ENCODE measurements at places on chromosomes 3 and 15.

DNA sequence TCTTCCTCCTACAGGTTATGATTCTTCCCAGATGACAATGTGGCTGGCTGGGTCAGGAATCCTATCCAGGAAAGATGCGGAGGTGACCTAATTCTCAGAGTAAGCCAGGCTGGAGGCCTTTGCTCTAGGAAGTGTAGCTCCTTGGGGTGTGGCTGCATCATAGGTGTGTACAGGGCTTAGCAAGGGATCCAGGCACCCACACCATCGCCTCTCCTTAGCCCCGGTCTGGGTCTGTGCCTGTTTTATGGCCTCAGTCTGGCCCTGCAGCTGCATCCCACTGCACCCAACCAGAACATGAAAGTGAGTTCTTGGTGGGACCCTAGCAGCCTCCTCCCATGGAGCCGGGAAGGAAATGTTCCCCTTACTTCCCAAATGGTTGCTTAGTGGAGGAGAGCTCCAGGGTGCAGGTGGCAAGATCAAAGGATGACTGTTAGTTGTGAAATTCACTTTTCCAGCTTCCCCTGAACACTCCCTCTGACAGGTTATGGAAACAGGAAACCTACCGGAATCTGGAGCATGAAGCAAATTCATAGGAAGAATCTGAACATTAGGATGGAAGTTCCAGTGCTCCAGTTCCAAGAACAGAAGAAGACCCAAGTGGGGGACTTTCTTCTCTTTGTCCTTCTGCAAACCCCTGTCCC is 2.7 kb upstream of the AMOTL2 start:
- no peak for DNase-seq

DNA sequence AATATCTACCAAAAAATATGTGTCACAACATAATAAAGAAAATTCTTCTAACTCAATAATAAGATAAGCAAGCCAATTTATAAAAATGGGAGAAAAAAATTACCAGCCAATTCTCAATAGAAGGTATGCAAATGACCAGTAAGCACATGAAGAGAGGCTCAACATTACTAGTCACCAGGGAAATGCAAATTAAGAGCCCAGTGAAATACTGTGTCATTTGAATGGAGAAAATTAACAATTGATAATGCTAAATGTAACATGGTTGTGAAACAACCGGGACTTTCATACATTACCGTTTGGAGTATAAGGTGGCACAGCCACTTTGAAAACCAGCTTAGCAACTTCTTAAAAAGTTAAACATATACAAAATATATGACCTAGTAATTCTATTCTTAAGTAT is 460.7 kb downstream of the IGSF11 start:
- DNase-seq = no peak

DNA sequence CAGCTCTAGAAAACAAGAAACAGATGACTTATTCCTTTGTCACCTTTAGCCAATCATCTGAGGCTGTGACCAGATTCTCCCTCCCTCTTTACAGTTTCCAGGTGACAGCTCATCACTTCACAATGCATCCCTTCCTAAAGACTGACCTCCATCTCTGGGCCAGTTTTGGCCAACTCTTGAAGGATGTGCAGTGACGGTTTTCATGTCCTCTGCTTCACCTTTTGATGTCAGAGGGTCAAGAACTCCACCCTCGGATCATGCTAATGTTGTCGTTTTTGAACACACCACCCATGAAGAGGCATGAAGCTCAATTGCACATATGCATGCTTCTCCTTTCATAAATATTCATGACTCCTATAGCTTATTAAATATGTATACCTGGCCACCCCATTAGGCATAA is 161.2 kb upstream of the SYNPR start:
- no peak for DNase-seq

DNA sequence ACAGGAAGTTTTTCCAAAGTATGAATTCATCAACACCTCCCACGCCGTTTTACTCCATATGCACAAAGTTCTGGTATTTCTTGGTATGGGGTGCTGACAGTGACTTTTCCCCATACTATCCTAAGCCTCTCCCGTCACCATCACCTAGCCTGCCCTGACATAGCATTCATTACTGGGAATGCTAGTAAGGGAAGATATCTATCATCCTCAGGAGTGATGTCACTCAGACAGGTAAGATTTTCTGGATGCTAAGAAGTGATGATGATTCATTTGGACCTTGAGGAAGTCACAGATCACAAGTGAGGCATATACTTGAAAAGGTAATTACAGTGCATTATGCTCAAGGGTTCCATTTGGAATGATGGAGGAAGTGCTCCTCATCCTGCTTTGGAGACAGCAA is 355.1 kb upstream of the STAC start:
- no peak for DNase-seq

- no peak for DNase-seq
These were observed 106.4 kb downstream of the MFSD1 start for GRCh38 chr3:158908187-158908734.

DNA sequence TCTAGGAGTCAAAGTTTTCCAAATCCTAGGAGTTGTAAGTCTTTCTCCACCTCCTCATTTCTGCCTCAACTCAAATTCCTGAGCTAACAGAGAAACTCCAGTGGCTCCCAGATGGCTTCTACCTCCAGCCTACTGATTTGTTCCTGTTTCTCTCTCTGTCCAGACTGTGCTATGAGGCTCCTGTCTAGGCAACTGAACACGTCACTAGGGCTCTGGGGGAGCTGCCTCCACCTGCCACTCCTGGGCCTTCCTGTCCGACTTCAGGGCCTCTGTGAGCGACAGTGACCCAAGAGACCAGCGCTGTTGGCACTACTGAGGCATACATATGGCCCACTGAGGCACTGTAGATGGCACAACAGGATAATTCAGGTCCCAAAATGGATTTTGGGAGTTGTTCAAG is 71.4 kb downstream of the EXOG start:
- DNase-seq = no peak

GRCh38 chr3:177792311-177793030 is 595.2 kb upstream of the TBL1XR1 start:
- no peak for DNase-seq

DNA sequence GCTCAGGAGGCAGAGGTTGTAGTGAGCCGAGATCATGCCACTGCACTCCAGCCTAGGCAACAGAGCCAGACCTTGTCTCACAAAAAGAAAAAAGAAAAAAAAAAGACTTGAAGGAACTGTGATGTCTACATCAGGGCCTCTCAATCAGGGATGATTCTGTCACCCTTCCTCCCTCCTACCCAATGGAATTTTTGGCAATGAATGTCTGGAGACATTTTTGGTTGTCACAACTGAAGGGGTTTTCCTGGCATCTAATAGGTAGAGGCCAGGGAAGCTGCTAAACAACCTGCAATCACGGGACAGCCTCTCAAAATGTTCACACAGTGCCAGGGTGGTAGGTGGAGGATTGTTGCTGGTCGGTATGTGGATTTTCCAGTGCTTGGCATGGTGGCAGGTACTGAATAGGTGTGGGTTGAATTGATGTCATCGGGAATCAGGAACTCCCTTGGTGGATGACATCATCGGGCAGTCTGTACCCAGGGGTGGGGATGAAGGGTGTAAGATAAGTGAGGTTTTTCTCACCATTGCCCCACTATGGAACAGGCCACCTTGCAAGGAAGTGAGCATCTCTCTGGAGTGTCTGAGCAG is 71.3 kb downstream of the MESD start:
- no peak for DNase-seq

- DNase-seq = no peak
These were observed 81.1 kb upstream of the NEO1 start for GRCh38 chr15:72970933-72971760.

DNA sequence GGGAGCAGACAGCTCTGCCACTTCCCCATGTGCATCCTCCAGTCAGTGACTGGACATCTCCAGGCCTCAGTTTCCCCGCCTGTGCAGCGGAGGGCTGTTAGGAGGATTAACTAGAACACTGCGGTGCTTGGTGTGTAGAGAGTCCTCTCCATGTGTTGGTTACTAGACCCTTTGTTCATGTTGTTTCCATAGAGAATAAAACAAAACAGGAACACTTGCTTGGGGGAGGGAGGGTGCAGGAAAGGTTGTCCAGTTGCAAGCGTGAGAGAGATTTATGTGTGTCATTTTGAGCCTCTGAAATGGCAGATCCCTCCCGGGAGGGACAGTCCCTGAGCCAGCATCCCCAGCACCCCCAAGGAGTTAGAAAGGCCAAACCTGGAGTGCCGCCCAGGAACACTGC is 184.0 kb upstream of the LYSMD4 start:
- no peak for DNase-seq

DNA sequence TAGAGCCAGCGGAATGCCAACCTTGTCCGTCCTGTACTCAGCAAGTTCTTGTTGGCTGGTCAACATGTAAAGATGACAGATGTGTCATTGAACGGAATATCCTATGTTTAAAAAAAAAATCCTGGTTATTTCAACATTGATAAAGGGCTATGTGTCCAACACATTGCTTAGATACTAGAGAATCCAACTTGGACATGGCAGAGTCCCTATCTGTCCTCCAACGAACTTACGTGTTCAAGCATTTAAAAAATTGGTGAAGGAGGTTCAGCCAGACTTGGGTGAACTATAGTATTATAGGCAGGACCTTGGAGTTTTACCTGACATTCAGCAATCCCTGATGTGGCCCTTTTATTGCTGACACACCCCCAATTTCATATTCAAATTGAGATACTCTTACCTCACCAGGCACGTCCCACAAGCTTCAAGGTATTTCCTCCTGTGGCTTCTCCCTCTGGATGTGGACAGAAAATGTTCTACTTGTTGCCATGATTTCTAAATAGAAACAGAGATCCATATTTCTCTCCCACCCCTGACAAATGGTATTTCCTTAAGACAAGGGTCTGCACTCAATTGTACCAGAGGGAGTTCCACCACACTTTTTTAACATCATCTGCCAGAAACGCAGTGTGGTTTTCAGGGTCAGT is 207.7 kb upstream of the TPM1 start:
- DNase-seq = no peak

DNA sequence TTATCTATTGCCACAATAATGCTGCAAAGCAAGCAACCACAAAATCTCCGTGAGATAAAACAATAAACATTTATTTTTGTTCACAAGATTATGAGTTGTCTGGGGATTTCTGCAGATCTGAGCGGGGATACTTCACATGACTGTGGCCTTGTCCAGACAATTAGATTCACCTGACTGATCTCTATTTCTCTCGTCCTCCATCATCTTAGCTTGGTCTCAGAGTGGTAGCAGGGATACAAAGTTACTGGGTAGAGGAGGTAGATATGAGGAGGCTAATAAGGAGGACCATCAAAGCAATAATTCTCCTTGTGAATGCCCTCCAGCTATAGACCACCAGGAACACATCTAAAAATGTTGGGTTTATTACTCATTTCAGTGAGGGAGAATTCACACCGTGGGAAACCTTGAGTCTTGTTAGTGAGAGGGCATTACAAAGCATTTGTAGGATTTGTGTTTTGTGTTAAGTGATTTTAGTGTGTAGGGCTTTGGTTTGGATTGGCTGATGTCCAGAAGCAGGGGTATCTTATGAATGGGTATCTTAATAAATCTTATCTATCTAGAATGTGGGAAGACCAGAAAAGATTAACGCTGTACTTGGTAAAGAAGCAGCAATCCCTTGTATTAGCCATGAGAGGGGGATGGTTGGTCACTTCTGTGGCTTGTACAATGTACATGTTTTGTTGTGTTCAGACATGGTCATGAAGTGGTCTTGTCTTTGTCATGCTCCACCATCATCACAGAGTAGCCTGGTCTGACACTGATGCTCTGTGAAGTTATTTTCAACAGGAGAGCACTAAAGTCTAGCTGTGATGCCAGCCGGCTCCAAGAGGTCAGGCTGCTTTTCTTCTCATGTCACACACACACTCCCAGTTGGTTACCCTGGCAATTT is 287.6 kb upstream of the STT3B start:
- no peak for DNase-seq

DNA sequence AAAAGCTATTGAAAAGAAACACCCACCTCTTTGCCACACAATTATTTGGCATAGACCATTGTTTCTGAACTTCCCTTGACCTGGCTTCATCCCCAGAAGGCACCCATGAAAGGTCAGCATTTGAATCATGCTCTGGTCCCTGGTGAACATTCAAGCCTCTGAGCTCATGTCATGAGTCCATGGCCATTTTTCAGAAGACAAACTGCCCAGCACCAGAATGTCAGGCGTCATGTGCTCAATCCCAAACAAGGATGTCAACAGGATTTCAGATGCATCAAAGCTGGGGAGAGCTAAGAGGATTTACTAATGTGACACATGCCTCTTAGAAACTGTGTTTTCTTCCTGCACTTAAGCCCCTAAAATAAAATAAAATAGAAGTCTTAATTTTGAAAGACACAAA is 41.3 kb downstream of the TMED3 start:
- no peak for DNase-seq

- no peak for DNase-seq
These were observed 23.7 kb downstream of the XXYLT1 start for GRCh38 chr3:195247086-195247862.

- no peak for DNase-seq
These were observed 46.8 kb downstream of the UBE2E2 start for GRCh38 chr3:23249961-23250360.

GRCh38 chr3:120144267-120144666 is 50.0 kb upstream of the GSK3B start:
- DNase-seq = no peak

DNA sequence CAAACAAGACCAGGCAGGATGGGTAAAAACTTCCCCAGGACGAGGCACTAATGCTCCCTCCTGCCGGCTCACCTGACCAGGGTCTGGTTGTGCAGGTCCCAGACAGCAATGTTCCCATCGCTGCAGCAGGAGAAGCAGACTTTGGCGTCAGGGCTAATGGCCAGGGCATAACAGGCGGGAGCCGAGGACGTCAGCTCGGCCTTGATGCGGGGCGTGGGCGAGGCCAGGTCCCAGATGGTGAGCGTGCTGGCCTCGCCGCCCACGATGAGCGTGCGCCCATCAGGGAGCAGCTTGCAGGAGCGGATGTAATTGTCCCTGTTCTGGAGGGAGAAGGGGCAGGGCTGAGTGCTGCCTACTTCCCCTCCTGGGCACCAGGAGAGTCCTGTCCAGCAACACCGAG is 43.4 kb downstream of the TLE3 start:
- no peak for DNase-seq

DNA sequence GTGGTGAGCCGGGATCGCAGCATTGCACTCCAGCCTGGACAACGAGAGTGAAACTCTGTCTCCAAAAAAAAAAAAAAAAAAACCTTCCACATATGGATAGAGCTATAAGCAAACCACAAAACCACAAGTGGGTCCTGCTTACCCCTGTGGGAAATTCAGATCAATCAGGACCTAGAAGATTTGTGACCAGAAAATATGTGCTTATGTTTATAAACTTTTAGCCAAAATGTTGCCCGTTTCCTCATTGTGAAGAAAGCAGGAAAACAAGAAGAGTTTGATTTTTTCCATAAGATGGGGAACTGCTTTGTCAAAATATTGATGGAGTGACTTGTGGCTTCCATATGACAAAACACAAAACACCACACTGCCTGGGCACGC is 3.4 kb upstream of the SLC25A38 start:
- DNase-seq = no peak

- DNase-seq = no peak
These were observed 208.4 kb upstream of the TRIM42 start for GRCh38 chr3:140469491-140469890.

- DNase-seq = no peak
These were observed 114.0 kb downstream of the CYP19A1 start for GRCh38 chr15:51224428-51224827.

Data from neural crest cell (in vitro differentiated cells).